Stimulated activated CD4-positive, alpha-beta T cell treated with anti-CD3 and anti-CD28 coated beads, Interleukin-15, amount 100 ng/mL, for 48 hours (primary cell): ENCODE measurements at places on chromosomes 2 and 18.

GRCh38 chr2:763766-764525, 86.7 kb upstream of the TMEM18 start:
- no peak for DNase-seq

- DNase-seq: no peak
Measured at GRCh38 chr2:114651933-114652332, 209.5 kb downstream of the DPP10 start.

GRCh38 chr2:214006601-214007000, 404.3 kb upstream of the VWC2L start:
- no peak for DNase-seq

- DNase-seq: no peak
Measured at GRCh38 chr2:72350852-72351251, 203.2 kb upstream of the CYP26B1 start.

DNA sequence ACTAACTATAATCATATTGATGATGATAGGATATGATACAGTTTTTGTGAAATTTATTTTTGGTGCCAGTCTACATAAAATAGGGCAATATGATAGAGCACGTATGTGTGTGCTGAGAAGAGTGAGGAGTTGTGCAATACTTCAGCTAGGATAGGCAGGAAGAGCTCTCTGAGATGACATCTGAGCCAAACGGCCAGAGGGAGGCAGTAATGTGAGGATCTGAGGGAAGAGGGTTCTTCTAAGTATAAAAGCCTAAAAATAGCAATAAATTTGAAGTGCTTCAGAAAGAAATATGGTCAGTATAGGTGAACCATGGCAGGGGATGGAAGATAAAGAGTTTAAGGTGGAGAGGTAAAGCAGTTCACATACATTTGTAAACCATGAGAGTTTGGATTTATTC, 102.5 kb downstream of the OLA1 start:
- no peak for DNase-seq

GRCh38 chr2:240915526-240916341, 9.6 kb downstream of the CROCC2 start:
- no peak for DNase-seq

DNA sequence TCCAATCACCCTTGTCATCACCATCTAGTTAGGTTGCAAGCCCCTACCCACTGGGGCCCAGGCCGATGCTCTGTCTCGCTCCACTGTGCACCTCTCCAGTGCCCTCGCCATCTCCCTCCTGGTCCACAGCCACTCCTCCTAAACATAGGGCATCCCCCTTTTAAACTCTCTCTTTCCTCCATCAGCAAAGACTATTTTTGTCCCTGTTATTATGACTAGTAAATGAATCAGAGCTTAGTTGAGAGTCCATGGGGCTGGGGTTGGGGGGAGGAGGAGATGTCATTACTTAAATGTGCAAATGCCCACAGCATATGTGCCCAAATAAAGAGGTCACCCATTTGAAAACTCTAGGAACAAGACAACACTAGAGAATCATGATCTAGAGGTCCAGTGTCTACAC, 167.4 kb downstream of the TRABD2A start:
- DNase-seq: no peak

DNA sequence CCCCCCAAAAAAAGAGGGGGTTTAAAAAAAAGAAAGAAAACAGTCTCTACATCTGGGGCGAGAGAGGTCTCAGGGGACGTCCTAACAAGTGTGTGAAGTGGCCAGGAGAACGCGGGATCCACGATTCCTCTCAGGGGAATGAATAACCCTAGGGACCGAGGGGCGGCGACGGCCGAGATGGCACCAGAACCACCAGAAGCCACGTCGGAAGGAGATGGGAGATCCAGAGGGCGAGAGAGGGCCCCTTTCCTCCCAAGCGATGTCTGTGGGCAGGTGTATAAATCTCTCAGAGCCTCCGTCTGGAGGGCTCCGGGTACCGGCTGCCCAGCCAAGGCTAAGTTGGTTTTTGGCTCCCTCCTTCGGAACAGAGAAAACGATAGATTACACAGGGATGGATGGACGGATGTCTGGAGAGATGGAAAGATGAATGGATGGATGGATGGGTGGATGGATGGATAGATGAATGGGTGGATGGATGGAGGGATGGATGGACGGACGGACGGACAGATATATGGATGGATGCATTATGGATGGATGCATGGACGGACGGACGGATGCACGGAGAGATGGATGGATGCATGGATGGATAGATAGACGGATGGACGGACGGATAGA, 1.7 kb downstream of the EPHA4 start:
- DNase-seq: no peak

GRCh38 chr2:241817126-241817820, 8.3 kb downstream of the NEU4 start:
- no peak for DNase-seq

GRCh38 chr2:170222298-170222697, 44.4 kb downstream of the MYO3B start:
- no peak for DNase-seq

GRCh38 chr2:96860065-96861029, 2.5 kb upstream of the ANKRD39 start:
- no peak for DNase-seq

- DNase-seq: no peak
Measured at GRCh38 chr2:122764014-122764413, 1008.6 kb downstream of the TSN start.

- no peak for DNase-seq
Measured at GRCh38 chr2:182259629-182260150, 167.1 kb downstream of the PDE1A start.

- DNase-seq: no peak
Measured at GRCh38 chr18:3879114-3879835, 429.3 kb downstream of the TGIF1 start.

DNA sequence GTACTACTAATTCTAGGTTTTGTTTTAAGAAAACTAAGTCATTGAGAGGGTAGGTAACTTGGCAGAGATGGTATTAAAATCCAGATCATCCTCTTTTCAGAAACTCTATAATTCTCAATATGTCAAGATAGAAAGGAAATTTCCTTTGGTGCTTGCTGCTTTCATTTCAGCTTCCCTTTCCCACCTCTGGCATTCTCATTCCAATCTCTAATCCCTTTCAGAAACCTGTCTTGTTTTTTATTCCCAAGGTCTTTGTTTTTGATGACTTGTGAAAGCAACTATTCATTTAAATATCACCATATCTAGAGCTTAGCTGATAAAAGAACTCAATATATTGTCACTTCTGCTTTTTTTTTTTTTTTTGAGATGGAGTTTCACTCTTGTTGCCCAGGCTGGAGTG, 242.8 kb upstream of the LRRTM1 start:
- DNase-seq: no peak

DNA sequence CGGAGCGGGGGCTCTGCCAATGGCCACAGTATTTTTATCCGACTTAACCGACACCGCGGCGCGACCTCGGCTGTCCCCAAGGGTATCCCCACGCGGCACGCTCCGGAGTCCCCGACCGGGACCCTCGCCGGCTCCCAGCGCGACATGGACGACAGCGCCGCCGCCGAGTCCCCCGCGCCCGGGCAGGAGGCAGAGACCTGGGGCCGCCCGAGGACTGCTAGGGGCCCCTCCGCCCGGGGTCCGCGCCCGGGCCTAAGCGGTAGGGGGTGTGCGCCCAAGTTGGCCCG, 468 bp downstream of the UXS1 start:
- no peak for DNase-seq

DNA sequence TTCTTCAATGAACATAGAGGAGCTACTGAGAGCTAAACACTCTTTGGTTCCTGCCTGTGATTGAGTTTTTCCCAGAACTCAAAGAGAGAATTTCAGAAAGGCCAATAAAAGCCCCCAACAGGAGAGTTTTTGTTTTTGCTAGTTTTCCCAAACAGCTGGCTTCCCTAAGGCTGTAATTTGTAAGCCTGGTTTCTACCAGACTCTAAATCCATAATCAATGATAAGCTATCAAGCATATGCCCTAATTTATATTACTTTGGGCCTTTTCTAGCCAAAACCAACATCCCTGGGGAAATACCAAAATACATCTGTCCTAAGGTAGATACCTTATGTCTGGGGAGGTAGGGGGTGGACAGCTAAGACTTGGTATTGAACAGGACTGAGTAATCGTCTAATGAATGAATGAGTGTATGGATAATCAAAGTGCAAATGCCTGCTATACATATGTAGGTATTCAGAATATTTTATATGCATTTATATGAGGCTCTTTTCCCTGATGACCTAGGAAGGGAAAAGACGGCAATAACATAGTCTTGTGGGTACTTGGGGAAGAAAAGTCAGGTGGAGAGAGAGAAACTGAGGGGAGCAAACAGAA, 26.0 kb upstream of the APOB start:
- DNase-seq: no peak

DNA sequence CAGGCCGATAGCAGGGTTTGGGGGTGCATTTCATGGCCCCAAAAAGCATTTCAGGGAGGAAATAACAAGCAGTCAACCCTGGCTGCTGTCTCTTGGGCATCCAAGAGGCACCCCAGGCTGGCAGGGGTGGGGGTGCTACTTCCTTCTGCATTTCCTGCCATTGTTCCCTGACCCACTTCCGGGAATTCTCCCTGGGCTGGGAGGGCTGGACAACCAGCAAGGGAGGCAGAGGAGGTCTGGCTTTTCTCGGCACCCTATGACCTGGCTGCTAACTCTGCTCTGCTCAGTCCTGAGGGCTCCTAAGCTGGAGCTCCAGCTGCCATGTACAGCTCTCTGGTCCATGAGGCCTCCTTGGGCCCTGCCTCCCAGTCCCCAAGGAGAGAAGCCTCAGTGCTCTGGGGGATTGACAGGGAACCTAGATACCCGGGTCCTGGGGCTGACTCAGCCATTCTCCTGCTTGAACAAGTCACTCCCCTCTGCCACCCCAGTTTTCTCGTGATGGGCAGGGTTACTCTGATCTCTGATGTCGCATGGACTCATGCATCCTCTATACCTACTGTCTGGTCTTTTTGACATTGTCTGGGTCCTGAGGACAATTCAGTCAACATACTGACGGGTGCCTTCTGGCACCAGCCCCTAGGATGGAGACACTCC, 47.2 kb downstream of the DYSF start:
- DNase-seq: no peak

GRCh38 chr2:29477186-29477585, 362.0 kb downstream of the CLIP4 start:
- no peak for DNase-seq

DNA sequence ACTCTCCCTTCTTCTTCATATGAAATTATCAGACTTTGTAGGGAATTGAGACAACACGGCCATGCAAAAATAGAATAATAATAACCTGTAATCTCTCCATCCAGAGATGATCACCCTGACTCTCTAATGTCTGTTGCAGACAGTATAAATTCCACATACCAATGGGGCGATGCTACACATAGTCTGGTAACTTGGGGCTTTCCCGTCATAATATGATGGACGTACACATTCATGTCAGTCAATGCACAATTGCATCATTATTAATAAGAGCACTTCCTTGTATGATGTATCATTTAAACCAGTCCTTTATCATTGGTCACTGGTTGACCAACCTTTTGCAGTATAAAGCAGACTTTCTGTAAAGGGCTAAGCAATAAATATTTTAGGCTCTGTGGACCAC, 39.5 kb upstream of the SCLY start:
- no peak for DNase-seq

GRCh38 chr2:105885456-105885855, 140.7 kb downstream of the NCK2 start:
- no peak for DNase-seq

GRCh38 chr2:46230677-46231425, 66.4 kb upstream of the EPAS1 start:
- no peak for DNase-seq

DNA sequence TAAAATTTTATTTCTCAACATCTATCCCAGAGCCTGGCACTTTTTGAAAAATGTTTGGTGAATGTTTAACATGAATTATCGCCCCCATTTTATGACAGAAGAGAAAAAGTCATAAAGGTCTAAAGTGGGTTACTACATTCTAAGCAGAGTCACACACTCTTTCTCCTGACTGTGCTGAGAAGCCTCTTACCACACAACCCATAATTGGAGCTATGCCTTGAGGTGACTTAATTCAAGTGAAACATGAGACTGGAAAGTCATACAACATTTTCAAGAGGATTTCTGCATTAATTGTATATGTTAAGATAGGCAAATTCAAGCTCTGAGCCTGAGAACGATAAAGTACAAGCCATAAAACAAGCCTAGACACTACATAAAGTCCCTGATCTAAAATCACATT, 3.1 kb upstream of the DSEL start:
- no peak for DNase-seq

GRCh38 chr2:220795705-220796104, 776.4 kb downstream of the EPHA4 start:
- DNase-seq: no peak

DNA sequence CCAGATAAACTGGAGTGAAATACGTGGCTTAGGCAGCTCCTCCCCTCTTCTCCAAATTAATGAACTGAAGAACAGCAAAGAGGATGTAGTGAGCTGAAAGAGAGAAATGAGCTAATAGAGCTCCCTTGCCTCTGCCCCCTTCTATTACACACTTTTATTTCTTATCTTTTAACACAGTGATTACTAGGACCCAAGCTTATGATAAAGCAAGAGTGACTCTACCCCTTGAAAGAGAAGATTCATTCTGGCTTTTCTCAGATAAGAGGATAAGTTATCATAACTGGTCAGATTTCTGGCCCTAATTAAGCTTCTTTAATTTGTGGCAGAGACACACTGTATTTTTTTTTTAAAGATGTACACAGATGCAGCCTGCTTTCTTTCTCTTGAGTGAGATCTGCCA, 102.2 kb downstream of the MSTN start:
- no peak for DNase-seq
